Activated T-cell treated with anti-CD3 and anti-CD28 coated beads, Interleukin-2, amount 50 U/mL, for 72 hours (primary cell): ENCODE measurements at places on chromosomes 7 and 10.
A peak's percentile ranks its signal among the peaks of the same experiment; 100 is the strongest.

DNA sequence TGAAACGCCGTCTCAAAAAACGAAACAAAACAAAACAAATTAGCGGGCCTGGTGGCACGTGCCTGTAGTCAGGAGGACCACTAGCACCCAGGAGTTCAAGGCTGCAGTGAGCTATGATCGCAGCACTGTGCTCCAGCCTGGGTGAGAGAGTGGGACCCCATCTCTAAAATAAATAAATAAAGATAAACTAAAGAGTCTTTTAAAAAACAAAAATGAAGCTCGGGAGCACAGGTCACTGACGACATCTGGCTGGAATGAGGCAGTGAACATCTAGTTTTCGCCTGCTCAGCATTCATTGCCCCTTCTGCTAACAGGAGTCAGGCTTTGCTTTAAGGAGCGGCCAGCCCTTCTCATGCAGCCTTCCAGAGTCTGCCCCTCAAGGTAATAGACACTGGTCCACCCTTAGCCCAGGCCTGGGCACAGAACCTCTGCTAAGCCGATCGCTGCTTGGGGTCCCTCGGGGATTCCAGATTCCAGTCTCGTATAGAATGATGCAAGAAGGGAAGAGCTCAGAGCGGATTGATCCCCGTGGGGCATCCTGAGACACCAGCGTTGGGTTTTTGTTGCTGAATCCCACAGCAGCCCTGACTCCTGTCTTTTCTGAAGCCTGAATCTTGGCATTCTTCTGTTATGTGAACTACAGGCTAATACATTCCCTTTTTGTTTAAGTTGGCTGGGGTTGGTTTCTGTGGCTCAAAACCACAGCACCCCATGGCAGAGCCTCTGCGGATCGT, 14.2 kb upstream of the FOXK1 start:
- H3K4me1 ChIP-seq, result no peaks in the 10 kb centered on the region
- H3K4me3 ChIP-seq, result no peak overlapping the region
- H3K36me3 ChIP-seq, result peaks cover 3% of the 10 kb centered on the region
- no peak overlapping the region for H3K27ac ChIP-seq
- peaks cover 5% of the 10 kb centered on the region for H3K27me3 ChIP-seq

GRCh38 chr10:24483701-24484100, 240.0 kb downstream of the ARHGAP21 start:
- DNase-seq, result no peak
- no peak overlapping the region for H3K27ac ChIP-seq
- H3K4me1 ChIP-seq, result peaks cover 5% of the 10 kb centered on the region
- H3K27me3 ChIP-seq, result peaks cover 49% of the 10 kb centered on the region

DNA sequence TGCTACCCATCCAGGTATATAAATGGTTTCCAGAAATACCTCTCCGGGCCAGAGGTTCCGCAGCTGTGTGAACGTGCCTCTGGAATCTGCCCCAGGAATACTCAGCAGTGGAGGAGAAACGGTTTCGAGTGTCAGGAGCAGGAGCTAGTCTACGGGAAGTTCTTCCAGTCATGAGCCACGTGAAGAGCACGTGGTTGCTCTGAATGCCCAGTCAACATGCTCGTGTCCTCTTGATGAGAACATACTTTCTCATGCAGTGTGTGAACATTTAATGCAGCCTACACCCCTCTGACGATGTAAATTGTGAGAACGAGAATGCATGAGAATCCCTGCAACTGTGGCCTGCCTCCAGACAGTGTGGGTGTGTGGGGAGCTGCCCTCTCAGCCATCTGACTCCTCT, 277.0 kb upstream of the SHH start:
- DNase-seq, result no peak
- peaks cover 11% of the 10 kb centered on the region for H3K4me1 ChIP-seq
- no peak overlapping the region for H3K4me3 ChIP-seq
- no peaks in the 10 kb centered on the region for H3K27me3 ChIP-seq

DNA sequence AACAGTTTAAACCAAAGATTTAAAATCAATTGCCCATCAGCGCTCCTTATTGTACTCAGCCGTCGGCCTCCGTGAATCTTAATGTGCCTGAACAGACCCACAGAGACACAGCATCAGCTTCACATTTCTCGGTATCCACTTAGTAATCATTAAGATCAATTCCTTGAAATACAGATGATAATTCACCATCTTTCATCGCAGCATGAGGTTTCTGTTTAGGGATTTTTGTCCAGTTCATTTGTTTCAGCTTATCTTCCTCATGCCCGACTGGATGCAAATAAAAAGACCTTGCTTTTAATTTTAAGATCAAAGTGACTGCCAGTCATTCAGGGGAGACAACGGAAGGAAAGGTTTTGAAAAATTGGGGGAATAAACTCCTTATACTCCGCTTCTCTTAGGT, 207.8 kb downstream of the WDR37 start:
- no peak overlapping the region for H3K27ac ChIP-seq
- peaks cover 13% of the 10 kb centered on the region for H3K27me3 ChIP-seq
- DNase-seq, result no peak
- peaks cover 4% of the 10 kb centered on the region for H3K4me1 ChIP-seq

DNA sequence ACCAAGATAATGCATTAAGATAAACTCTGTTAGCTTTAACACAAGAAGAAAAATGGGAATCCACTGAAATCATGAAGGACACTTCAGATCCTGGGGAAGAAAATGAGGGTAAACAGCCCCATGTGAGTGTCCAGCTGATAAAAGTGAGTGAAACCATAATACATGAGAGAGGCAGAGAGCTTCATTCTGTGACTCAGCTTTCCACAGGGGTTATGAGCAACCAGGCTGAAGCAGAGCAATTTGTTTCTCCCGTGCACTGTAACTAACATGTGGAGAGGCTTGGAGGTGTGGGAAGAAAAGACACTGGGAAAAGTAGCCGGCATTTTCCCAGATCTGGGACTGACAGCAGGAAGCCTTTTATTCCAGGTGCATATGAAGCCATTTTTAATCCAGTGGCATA, 971.7 kb downstream of the ANKRD7 start:
- no peaks in the 10 kb centered on the region for H3K36me3 ChIP-seq
- H3K4me3 ChIP-seq, result no peak overlapping the region
- H3K4me1 ChIP-seq, result no peaks in the 10 kb centered on the region
- H3K27ac ChIP-seq, result no peak overlapping the region

GRCh38 chr7:69873512-69873911, 275.2 kb downstream of the AUTS2 start:
- DNase-seq, result no peak
- H3K27ac ChIP-seq, result no peak overlapping the region
- no peak overlapping the region for H3K4me3 ChIP-seq
- H3K27me3 ChIP-seq, result no peaks in the 10 kb centered on the region

DNA sequence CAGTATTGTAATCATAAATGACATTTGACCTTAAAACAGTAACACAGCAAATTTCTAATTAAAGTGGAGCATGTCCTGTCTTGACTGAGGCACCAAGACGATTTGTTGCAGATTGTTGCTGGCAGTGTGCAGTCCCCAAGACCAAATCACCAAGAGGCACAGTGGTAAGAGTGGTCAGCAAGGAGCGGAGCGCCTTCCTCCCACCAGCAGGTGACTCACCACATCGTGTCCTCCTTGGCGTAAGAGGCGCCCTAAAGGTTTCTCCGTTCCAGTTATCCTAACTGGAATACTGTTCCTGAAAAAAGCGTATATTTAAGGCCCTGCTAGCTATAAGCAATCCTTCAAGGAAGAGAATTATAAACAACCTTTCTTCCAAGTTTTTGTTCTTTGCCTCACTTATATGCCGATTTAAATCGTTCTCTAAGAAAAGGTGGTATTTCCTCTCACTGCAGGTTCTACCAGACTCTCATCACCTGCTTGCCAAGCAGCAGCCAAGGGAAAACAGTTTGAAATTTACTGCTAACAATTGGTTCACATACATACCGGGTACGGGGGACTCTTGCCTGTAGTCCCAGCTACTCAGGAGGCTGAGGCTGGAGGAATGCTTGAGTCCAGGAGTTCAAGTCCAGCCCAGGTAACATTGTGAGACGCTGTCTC, 10.7 kb upstream of the REPIN1 start:
- H3K27ac ChIP-seq, result peak overlapping the region; percentile 78
- no peaks in the 10 kb centered on the region for H3K27me3 ChIP-seq
- peaks cover 3% of the 10 kb centered on the region for H3K36me3 ChIP-seq
- H3K4me1 ChIP-seq, result peaks cover 47% of the 10 kb centered on the region

DNA sequence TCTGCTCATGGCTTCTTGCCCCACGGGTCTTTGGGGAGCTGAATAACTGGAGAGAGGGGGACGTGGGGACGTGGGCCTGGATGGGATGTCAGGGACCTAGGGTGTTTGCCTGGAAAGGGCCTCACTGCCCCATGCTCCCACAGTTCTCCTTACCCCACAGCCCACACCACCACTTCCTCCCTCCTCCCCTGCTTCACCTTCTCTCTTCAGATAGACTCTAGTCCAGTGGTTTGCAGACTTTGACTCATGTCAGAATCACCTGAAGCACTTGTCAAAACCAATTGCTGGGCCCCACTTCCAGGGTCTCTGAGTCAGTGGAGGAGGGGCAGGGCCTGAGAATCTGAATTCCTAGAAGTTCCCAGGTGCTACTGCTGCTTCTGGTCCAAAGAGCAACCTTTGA, 327.4 kb downstream of the RPS24 start:
- peak; percentile 7 for DNase-seq
- no peak overlapping the region for H3K27ac ChIP-seq
- H3K36me3 ChIP-seq, result peaks cover 1% of the 10 kb centered on the region
- H3K4me3 ChIP-seq, result no peak overlapping the region
- H3K27me3 ChIP-seq, result no peaks in the 10 kb centered on the region

- no peaks in the 10 kb centered on the region for H3K4me1 ChIP-seq
- no peak overlapping the region for H3K4me3 ChIP-seq
- H3K27ac ChIP-seq, result no peak overlapping the region
- no peak for DNase-seq
These were observed 273.9 kb upstream of the ZNF32 start for GRCh38 chr10:43922335-43923280.

DNA sequence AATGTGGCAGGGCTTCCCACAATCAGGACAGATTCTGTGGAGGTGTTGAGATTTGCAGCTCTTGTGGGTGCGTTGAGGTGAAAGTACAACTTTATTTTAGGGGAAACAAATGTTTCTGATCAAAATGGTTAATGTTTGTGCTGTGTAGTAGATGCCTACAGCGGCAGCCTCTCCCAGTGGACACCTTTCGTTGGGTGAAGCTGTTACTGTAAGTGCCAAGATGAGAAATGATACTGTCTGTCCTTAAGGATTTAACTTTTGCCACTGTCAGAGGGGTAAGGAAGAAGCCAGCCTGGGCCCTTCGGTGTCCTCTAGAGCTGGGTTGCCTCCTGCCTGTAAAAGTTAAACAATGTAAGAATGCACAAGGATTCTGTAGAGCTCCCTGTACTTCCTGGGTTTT, 27.9 kb downstream of the DOCK1 start:
- H3K4me1 ChIP-seq, result no peaks in the 10 kb centered on the region
- no peak overlapping the region for H3K4me3 ChIP-seq

GRCh38 chr7:19368491-19368925, 223.3 kb upstream of the FERD3L start:
- no peak overlapping the region for H3K27ac ChIP-seq
- no peaks in the 10 kb centered on the region for H3K27me3 ChIP-seq
- DNase-seq, result no peak
- no peak overlapping the region for H3K4me3 ChIP-seq
- no peaks in the 10 kb centered on the region for H3K4me1 ChIP-seq

- no peaks in the 10 kb centered on the region for H3K27me3 ChIP-seq
- DNase-seq, result no peak
- no peak overlapping the region for H3K4me3 ChIP-seq
- H3K4me1 ChIP-seq, result peaks cover 7% of the 10 kb centered on the region
These were observed 15.3 kb downstream of the RASGEF1A start for GRCh38 chr10:43251419-43252165.

- no peaks in the 10 kb centered on the region for H3K4me1 ChIP-seq
- no peak for DNase-seq
- no peak overlapping the region for H3K27ac ChIP-seq
- no peaks in the 10 kb centered on the region for H3K36me3 ChIP-seq
- no peaks in the 10 kb centered on the region for H3K27me3 ChIP-seq
These were observed 64.2 kb upstream of the DDC start for GRCh38 chr7:50629238-50629901.

- no peaks in the 10 kb centered on the region for H3K4me1 ChIP-seq
- no peak for DNase-seq
- H3K27me3 ChIP-seq, result no peaks in the 10 kb centered on the region
- H3K4me3 ChIP-seq, result no peak overlapping the region
- no peaks in the 10 kb centered on the region for H3K36me3 ChIP-seq
These were observed 53.0 kb upstream of the MAGI2 start for GRCh38 chr7:79506481-79506880.

DNA sequence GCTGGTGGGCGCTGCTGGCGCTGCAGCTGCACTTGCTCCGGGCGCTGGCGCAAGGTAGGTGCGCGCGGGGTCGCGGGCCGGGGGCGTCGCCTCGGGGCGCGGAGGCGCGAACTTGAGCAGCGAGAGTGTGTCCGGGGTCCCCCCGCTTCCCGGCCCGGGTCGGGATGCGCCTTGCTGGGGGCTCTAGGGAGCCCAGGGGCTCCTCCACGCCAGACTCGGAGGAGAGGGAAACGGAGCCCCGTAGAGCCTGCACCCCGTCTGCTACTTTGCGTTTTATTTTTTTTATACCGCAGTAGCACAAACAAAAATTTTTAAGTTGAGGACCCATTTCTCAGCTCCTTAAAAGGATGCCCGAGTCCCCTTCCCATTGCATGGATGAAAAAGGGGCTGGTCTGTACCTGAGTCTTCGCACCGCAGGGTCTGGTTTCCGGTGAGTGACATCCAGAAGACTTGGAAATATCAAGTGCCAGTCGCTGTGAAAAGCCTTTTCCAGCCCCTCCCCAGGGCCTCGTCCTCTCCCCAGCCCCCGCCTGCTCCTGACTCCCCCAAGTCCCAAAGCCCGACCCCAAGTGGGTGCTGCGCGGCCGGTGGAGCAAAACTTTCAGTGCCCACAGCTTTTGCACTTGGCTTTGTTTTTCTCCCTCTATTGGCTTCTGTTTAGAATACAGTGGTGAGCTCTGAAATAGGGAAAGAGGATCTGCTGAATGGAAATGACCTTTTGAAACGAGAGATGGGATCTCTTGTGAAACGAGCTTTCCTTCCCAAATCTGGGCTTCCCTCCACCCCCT, 973 bp downstream of the SDK1 start:
- peaks cover 64% of the 10 kb centered on the region for H3K27me3 ChIP-seq
- H3K4me1 ChIP-seq, result peaks cover 18% of the 10 kb centered on the region

- DNase-seq, result peak; percentile 55
- H3K27ac ChIP-seq, result no peak overlapping the region
- H3K4me3 ChIP-seq, result peak overlapping the region; percentile 52
- no peaks in the 10 kb centered on the region for H3K27me3 ChIP-seq
- H3K4me1 ChIP-seq, result peaks cover 26% of the 10 kb centered on the region
These were observed 431 bp downstream of the ZYX start for GRCh38 chr7:143381427-143382125.

GRCh38 chr10:98246911-98247805, 20.8 kb downstream of the LOXL4 start:
- H3K27me3 ChIP-seq, result no peaks in the 10 kb centered on the region
- peak overlapping the region; percentile 31 for H3K27ac ChIP-seq
- peaks cover 8% of the 10 kb centered on the region for H3K36me3 ChIP-seq
- no peaks in the 10 kb centered on the region for H3K4me1 ChIP-seq
- no peak overlapping the region for H3K4me3 ChIP-seq

GRCh38 chr10:117532003-117532385, 10.6 kb upstream of the EMX2 start:
- peaks cover 5% of the 10 kb centered on the region for H3K4me1 ChIP-seq
- no peak overlapping the region for H3K27ac ChIP-seq
- H3K27me3 ChIP-seq, result peaks cover 88% of the 10 kb centered on the region
- no peak overlapping the region for H3K4me3 ChIP-seq
- no peaks in the 10 kb centered on the region for H3K36me3 ChIP-seq

GRCh38 chr7:48085433-48085791, 3.7 kb upstream of the UPP1 start:
- no peaks in the 10 kb centered on the region for H3K27me3 ChIP-seq
- DNase-seq, result no peak
- peaks cover 69% of the 10 kb centered on the region for H3K4me1 ChIP-seq
- peak overlapping the region; percentile 50 for H3K4me3 ChIP-seq
